Endothelial cell of umbilical vein (primary cell): ENCODE measurements at places on chromosomes 16 and 17.

GRCh38 chr17:60145006-60145935 lies 4.5 kb upstream of the CA4 start:
- DNase-seq, result no peak

DNA sequence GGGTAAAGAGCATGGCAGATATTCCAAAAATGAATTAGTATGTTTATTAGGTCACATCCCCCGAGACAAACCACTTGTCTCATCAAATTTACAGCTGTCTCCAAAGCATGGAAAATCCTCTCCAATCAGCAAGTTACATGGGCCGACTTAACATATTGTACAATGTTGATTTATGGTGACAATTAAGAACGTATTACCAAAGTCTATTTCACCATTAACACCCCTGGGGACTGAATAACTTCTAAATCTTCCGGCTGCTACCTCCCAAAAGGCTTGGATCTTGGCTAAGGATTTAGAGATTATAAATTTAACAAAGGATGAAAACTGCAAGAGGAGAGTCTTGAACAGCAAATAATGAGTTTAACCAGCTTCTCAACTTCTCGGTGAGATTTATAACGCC lies 311.9 kb downstream of the NPIPA8 start:
- DNase-seq, result no peak

- no peak for DNase-seq
These were observed 30.7 kb upstream of the CCNF start for GRCh38 chr16:2398520-2398919.

DNA sequence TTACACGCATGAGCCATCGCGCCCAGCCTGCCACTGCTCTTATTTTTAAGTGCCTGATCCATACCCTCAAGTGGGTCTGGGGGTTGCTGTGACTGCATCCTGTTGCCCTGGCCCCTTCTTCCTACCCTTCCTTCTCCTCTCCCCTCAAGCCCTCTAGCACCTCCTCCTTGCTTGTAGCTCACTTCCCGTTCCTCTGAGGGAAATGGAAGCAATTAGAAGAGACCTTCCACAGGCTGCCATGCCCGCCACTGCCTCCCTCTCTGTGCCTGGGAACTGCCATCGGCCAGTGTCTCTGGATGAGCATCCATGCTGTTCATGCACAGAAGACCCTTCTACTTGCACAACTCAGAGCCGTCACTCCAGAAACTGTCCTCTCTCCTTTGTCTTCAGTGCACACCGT lies 10.6 kb upstream of the TFAP4 start:
- DNase-seq, result no peak

DNA sequence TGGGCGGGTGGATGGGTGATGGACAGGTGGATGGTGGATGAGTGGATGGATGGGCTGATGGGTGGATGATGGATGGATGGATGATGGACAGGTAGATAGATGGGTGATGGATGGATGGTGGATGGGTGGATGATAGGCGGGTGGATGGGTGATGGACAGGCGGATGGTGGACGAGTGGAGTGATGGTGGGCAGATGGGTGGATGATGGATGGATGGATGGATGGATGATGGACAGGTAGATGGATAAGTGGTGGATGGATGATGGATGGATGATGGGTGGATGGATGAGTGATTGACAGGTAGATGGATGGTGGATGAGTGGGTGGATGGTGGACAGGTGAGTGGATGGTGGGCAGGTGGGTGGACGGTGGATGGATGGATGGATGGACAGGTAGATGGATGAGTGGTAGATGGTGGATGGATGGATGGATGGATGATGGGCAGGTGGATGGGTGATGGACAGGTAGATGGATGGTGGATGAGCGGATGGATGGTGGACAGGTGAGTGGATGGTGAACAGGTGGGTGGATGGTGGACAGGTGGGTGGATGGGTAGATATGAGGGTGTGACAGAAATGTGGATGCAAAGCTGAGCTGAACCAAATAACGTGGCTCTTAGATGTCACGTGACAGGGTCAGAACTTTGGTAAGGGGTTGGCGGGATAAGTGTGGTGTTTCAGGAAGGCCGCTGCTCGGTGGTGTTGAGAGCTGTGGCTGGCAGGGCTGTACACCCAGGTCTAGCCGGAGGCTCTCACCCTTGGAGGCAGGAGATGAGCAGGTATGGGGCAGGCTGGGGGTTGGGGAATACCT lies 234.3 kb upstream of the CIBAR2 start:
- no peak for DNase-seq

DNA sequence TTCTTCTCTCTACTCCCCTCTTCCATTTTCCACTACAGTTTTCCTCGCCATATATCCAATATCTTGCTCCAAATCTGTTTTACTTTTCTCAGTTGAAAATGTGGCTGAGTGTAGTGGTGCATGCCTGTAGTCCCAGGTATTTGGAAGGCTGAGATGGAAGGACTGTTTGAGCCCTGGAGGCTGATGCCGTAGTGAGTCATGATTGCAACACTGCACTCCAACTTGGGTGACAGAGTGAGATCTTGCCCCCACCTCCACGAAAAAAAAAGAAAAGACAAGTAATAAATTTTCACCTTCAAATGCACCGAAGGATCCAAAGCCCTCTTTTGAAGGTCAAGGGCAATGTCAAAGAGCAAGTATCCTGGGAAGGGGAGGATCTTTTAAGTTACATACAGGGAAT lies 592.3 kb downstream of the TMEM114 start:
- DNase-seq, result no peak

- DNase-seq, result no peak
These were observed 19.7 kb downstream of the ALKBH5 start for GRCh38 chr17:18203308-18203707.

GRCh38 chr17:29155966-29156338 lies 24.2 kb downstream of the MYO18A start:
- DNase-seq, result peak; percentile 69

GRCh38 chr17:58156839-58157803 lies 8.9 kb downstream of the OR4D1 start:
- no peak for DNase-seq

DNA sequence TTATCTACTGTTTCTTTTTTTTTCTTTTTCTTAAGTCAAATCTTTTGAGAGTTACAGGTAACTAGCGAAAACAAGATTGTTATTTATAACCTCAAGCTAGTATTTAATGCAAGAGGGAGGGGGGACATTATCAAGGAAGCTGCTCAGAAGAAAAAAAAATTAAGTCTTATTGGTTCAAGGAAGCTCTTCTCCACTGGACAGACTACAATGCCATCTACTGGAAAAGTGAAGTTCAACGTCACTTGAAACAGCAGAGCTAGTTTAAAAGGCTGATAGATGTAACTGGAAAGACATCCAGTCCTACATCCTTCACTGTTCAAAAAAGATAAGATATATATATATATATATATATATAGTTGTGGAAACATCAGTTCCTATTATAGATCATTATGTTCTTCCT lies 418.0 kb upstream of the PSMD7 start:
- peak; percentile 65 for DNase-seq
